ENCODE measurements at places on chromosomes 6 and 20. TPM values are rescaled to one million over a fixed set of nuclear protein-coding genes. Genes with fewer than 3 reads are reported as not detected.
A peak's percentile ranks its signal among the peaks of the same experiment; 100 is the strongest.

DNA sequence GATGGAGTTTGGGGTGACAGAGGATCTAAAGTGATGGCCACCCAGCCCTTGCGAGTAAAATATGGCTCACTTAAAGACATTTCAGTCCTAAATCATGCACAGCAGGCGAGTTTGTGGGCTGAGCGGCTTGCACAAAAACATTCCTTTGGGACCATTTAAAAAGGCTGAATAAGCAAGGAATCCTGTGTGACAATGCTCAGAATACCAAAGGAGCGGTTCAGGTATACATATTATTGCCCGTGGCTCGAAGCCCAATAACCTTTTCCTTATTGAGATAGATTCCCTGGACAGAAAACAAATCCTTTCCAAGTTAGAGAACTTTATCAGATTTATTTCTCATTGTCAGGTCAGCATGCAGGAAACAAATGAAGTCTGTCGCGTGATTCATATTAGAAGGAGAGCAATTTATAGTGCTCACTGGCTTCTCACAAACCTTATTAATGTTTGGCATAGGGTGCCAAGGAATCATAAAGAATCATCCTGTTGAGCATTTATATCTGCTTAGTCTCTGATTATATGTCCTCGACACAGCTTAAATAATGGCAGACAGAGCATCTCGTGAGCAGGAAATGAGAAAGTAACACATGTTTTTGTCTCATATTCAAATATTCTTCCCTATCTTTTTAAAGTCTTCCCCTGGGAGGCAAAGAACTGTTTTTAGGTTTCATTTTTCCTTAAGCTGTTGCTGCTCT, 121.3 kb downstream of the TRMT11 start:
- DNase-seq: no peak

- no peak for DNase-seq
Measured at GRCh38 chr6:158718461-158719046, 68.7 kb downstream of the SYTL3 start.

GRCh38 chr6:151242420-151242861, 2.7 kb downstream of the AKAP12 start:
- DNase-seq: no peak

DNA sequence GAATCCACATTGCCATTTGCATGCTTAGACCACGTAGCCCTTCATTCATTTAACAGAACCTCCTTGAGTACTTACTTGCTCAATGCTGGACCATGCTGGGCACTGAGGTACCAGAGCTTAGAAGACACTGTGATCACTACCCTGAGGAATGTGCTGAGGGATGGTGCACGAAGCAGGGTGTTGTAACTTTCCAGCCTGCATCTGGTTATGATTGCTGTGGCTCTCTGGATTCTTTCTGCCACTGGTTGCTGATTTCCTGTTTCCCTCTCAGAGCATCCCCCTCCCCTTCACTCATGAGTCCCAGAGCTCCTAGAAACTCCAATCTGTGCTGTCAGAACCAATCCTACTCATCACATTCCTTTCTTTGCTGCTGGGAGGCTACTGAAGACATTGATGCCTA, 537.4 kb downstream of the PTPRT start:
- DNase-seq: peak; percentile 38

DNA sequence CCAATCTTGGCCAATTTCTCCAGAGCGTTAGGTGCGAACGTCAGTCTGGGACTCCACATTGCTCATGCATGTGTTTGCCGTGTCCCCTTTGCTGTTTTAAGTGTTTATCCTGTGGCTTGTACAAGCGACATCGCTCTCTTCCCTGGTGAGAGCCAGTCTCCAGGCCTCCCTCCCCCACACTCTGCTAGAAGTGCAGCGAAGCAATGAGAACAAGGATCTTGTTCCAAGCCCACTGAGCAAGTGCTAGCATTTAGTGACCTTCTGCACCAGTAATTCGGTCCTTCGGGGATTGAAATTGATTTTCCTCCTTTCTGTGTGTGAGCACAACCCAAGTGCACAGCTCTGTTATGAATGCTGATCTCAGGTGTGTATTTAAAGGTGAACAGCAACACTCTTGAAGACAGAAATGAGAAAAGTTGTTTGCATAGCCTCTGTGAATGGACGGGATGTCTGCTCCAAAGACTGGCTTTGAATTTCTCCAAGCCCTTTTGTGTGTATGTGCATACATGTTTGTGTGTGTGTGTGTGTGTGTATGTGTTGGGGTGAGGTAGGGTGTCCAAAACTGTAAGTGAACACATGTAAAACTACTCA, 29.0 kb downstream of the CD83 start:
- DNase-seq: no peak

GRCh38 chr6:139536751-139537617, 162.5 kb upstream of the CITED2 start:
- no peak for DNase-seq

DNA sequence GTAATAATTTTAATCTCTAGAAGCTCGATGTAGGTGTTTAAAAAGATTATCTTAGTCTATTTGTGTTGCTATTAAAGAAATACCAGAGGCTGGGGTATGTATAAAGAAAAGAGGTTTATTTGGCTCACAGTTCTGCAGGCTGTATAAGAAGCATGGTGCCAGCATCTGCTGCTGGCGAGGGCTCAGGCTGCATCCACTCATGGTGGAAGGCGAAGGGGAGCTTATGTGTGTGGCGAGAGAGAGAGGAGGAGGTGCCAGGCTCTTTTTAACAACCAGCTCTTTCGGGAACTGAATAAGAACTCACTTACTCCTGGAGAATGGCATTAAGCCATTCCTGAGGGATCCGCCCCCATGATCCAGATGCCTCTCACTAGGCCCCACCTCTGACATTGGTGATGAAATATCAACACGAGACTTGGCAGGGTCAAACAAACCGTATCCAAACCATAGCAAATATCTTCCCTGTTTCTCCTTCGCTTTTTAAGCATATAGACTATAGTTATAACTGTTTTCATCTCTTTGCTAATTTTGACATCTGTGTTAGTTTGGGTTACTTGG, 24.5 kb downstream of the CHMP4B start:
- DNase-seq: no peak

- no peak for DNase-seq
Measured at GRCh38 chr6:91173186-91173585, 586.3 kb upstream of the MAP3K7 start.

DNA sequence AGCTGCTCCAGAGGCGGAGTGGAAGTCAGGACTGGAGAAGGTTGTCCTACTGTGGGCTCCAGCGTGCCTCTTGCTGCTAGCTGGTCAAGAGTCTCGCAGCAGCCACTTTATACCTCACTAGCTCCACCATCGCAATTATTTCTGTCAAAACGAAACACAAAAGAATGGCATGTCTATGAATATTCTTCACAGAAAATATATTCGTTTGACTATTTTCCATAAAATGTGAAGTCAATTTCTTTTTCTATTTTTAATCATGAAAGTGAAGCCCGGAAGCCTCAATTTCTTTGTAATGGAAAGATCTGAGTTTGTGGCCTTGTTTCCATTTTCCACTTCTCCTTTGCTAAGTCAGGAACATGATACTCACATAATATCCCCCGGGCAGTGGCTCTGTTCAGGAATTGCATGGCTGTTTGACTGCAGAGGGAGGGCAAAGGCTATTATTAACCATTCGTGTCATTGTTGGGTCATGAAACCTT, 51.7 kb downstream of the DTD1 start:
- DNase-seq: no peak

DNA sequence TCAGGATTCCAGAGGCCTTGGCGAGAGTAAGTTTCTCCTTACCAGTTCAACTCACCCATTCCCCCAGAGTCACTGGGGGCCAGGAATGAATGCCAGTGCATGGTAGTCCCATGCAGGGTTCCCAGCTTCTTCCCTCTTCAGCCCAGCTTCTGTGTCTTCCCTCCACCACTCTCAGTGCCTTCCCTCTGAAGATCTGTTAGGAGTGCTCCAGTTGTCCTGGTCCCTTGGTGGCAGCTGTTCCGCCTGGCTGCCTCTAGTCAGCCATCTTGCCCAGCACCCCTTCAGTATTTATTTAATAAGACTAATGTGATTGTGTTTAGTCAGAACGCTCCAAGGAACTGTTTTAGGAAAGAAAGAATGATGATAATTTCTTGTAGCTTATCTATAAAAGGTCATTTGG, 23.1 kb downstream of the FIG4 start:
- DNase-seq: no peak

DNA sequence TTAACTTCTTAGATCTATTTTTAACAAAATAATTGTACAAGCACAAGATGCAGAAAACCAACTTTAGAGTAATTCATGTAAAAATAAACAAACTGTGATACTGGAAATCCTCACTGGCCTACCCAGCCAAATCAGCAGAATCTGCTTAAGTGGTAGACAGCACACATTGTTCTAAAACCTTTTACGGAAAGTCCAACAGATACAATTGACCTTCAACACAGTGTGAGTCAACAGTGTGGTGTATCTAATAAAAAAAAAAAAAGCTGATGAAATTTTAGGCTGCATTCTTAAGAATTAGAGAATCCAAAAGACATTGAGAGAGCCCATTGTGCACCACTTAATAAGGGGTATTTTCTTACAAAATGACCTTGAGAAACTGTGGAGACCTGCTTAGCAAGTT, 174.5 kb downstream of the COL21A1 start:
- no peak for DNase-seq

GRCh38 chr20:9736373-9736772, 102.5 kb downstream of the PAK5 start:
- DNase-seq: no peak

DNA sequence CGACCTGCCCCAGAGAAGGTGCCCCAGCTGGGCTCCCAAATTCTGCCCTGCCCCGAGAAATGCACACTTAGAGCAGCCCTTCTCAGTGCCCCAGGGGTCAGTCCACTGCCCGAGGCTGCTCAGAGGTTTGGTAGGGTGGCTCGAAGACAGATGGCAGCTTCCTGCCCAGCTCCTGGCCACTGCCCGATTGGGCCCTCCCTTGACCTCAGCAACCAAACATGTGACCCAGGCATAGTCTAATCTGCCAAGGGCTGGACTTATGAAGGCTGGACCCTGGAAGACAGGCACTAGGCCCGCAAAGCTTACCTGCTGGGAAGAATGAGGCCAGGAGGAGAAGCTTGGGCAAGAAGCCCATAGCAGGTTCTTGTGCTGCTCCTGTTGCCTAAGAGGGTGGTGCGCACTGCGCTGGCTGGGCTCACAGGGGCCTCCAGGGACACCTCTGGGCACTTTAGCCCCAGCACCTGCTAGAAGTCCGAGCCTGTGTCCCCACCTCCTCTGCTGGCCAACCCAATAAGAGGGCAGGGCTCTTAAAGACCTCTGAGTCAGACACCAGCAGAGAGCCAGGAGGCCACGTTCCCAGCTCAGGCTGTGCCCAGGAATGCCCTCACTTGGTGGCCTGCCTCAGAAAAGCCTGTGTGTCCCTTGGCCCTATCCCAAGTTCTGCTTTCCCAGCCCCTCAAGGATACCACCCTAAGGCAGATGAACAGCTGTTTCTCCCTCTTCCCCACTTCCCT, 5.5 kb downstream of the SIGLEC1 start:
- no peak for DNase-seq

Gene ZCCHC3
- 14.4 TPM for total RNA-seq

Gene BAK1
- 8.6 TPM for total RNA-seq

Gene SLC17A9
- 1.3 TPM for total RNA-seq

Gene CFAP206
- total RNA-seq: 0.39 TPM

Gene DPPA5
- total RNA-seq: not detected

Gene NEURL2
- 8.8 TPM for total RNA-seq
